ENCODE measurements at places on chromosomes 13 and 19.

- DNase-seq: no peak
Measured at GRCh38 chr19:18297308-18297707, 15.9 kb upstream of the JUND start.

- DNase-seq: no peak
Measured at GRCh38 chr19:33345163-33345562, 28.3 kb upstream of the CEBPG start.

DNA sequence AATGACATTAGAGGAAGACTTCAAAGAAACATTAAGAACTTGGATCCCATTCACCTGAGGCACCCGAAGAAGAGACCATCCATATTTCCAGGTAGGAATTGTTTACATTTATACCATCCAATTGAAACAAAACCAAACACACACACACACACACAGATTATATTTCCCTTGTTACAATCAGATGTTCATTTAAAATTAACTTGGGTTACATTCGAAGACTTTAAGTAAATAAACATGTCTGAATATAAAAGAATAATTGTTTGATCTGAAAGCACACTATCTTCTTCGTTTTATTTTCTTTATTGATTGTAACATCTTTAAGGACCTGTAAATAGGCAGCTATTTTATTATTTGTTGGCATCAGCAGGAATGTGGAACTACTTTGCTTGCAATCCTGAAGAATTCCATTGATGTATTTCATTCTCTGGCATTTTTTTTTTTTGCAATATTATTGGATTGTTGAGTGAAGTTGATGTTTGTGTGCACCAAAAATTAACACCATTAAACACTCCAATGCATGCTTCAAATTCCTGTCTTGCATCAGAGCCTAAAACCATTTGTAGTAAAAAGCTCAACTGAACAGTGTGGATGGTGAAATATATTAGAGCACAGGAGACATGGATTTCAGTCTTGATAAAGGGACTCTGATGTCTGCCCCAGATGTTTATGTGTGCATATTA is 85.3 kb upstream of the FRY start:
- DNase-seq: no peak

GRCh38 chr13:111319521-111319920 is 921 bp upstream of the TEX29 start:
- DNase-seq: no peak

DNA sequence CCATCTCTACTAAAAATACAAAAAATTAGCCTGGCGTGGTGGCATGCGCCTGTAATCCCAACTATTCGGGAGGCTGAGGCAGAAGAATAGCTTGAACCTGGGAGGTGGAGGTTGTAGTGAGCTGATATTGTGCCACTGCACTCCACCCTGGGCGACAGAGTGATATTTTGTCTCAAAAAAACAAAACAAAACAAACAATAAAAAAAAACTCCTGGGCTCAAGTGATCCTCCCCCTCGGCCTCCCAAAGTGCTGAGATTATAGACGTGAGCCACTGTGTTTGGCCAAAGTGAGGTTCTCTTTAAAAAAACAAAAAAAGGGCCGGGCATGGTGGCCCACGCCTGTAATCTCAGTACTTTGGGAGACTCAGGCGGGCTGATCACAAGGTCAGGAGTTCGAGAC is 3.8 kb upstream of the JUNB start:
- no peak for DNase-seq

DNA sequence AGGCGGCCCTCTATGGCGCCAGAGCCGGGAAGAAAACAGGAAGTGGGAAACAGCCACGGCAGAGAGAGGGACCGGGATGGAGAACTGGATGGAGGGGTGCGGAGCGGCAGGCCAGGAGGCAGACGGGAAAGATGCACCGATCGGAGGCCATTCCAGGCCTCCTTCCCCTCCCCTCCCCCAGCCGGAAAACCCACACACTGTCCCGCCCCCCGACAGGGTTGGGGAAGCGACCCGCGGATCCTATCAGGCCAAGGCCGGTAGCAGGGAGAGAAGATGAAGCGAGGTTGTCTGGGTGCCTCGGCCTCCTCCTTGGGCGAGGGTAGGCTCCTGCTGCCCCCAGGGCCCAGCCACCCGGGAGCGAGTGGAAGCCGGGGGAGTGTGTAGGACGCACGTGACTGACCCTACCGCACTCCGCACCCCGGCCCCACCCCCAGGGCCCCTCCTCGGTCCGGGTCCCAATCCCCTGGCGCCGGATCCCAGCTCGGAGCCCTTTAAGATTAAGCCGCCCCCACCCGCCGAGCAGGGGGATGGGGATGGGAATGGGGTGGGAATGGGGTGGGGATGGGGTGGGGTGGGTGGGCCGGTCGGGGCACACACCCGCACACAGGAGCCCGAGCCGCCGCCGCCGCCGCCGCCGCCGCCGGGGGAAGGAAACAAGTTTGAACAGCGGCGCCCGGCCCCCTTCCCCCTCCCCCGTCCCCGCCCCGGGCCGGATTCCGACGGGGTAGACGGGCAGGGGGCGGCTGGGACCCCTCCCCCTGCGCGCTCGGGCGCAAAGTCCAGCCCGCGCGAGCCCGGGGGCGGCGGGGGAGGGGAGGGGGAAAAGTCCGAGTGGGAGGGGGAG is 1.5 kb downstream of the ERF start:
- DNase-seq: peak; percentile 73

DNA sequence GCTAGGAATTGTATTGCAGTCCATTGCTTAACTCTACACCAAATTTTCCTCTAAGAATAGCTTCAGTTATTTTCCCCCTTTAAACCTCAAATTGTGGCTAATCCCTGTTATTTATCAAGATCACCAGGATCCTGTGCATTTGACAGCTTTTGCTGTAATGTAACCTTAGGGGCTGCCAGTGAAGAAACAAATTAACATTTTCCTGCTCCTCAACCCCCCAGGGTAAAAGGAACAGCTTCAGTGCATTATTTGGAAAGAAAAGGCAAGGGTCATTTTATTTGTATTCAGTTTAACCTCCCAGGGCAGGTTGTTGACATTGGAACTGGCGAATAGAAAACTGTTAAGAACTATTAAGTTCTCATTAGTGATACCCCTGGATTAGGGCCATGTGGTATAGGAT is 57.0 kb downstream of the PCDH20 start:
- DNase-seq: no peak

DNA sequence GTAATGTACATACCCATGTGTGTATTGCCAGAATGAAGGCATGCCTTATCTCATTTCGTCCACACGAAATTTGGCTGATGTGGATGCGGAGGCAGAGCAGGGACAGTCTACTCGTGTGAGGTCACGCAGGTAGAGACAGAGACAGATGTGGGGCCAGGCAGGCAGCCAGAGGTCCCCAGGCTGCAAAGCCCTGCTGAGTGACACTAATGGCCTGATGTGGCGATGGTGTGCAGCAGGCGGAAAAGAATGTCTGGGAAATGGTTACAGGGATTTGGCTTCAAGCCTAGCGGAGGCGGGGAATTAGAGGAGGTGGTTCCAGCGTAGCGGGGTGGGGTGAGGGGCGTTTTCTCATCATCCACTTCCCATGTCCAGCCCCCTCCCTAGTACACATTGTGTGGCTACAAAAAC is 4.2 kb upstream of the IZUMO2 start:
- peak; percentile 56 for DNase-seq

DNA sequence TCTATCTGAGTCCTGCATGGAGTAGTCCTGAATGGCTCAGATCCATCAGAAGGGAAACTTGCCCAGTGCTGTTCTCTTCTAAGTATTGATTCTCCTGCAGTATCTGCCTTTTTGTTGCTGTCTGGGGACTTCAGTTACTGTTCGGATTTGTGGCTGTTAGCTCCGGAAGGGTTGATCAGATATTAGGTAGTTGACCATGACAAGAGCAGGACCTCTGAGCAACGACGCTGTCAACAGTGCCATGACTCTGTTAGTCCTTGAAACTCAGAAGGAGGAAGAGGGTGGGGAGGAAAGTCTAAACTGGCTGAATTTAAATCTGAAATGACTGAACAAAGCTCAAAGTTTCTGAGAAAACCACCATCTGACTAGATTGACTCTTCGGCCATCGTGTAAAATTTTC is 42.2 kb downstream of the CCNE1 start:
- no peak for DNase-seq

DNA sequence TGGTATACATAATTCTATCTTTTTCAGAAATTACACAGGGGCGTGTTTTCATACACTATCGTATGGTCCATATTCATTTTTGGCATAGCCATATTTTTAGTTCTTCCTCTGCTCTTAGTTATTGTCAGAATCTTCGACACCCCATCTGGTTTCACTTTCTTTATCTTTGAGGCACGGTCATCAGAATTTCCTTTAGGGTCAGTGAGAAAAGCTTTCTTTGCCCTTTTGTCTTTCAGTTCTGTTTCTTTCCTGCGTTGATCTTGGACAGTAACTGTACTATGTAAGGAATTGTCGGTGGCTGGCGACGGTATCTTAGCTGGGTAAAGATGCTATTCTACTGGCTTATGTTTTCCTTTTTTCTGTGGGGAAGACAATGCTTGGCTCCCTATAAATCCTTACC is 10.6 kb upstream of the KIR2DL4 start:
- no peak for DNase-seq

- no peak for DNase-seq
Measured at GRCh38 chr19:6854758-6855157, 32.6 kb upstream of the ADGRE1 start.

DNA sequence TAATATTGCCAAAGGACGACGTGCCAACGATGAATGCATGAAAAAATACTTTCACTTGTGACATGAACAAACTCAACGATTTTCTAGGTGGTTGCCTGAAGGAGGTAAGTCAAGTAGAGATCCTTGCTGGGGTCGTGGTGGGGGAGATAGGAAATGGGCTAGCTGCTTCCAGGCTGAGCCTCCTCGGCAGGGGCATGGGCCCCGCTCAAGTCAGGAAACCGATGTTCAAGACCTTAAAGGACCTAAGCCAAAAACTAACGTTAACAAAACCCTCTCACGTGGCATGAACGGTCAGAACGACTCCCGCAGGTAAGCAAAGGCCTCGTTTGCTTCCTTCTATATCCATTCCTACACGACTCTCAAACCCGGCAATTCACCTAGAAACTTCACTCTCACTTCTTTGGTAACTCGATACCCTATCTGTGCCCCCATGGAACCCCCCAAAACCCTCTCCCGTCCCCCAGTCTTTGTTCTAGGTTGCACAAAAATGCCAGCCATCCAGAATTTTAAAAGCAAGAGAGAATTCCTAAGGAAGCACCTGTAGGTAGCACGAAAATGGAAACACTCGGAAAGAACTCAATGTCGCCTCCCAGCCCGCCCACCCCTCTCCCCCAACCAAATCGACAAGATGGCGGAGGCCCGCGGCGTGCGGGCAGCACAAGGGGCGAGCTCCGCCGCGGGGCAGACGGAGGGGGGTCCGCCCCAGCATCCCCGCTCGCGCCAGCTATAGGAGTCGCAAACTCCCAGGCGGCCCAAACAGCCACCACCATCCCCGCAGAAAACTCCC is 13.6 kb downstream of the ACP4 start:
- DNase-seq: no peak

- no peak for DNase-seq
Measured at GRCh38 chr19:35216016-35216832, 12.3 kb downstream of the FAM187B start.

GRCh38 chr19:32363175-32363574 is 17.8 kb downstream of the ZNF507 start:
- no peak for DNase-seq

DNA sequence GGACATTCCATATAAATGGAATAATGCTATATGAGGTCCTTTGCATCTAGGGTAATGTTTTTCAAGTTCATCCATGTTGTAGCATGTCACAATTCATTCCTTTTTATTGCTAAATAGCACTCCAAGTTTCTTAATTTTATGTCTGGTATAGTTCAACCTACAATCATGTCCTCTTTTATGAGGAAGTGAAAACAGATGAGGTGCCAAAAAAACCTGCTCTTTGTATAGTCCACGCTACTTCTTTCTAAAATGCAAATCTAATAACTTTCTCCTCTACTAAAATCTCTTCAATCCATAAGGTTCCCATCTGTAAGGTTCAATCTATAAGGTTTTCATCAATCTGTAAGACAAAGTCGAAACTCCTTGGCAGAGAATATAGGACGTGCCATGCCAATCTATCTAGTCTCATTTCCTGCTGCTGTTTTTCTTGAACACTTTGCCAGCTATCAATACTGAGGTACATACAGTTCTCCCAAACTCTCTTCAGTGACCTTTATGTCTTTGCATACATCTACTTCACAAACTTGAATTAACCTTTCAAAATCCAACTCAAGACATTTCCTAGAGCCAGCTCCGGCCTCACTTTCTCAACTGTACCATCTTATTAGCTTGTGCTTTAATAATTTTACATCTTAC is 33.7 kb downstream of the INTS6 start:
- DNase-seq: no peak

DNA sequence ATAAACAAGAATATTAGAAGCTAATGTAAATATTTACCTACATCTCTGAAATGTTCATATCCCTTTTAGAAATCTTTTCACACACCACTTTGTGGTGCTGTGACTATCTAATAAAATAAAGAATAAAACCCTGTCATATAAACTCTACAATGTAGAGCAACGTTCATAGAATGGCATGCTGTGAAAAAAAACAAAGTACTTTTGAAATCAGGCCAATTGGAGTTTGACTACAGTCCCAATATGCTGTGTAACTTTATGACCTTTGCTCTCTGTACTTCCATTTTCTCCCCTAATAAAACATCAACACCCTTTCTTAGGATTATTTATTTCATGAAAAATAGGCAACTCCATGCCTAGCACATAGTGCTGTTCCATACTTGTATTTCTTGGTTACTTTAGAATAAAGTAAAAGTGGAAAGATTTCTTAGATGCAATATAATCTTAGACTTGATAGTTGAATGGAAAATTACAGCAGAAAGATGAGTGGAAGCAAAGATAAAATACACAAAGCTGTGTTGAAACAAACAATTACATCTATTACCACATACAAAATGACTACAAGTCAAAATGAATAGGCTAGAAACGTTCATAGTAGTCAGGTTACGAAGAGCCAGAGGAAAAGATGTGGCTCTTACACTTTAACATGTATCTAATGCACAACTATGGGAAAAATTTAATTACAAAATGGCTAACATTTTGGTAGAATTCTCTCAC is 613.2 kb upstream of the SLITRK5 start:
- no peak for DNase-seq

DNA sequence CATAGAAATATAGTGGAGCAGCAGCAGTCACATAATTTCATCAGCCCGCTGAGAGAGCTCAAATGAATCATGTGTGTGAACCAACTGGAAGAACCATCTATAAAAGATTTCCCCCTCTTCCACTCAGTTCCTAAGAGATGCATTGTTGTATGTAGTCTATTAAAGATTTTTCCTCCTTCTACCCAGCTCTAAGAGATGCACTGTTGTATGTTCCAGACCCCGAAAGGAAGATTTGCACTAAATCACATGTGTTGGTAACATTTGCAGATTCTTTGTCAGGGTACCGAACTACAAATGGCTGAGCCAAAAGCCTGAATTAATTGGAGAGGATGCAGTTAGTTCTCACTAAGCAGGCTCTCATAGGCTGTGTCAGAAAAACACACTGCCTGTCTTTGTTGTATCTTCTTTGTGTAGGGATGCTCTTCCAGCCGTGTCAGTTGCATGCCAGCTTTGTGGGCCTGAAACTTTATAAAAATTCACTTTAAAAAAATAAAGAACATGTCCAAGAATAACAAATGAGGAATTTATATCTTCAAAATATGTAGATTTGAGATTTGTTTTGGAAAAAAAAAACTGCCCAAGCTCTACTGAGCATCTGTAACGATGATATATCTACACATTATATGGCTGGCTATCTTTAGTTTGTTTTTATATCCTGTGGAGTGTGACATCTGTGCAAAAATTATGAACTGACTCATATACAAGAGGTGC is 223.1 kb downstream of the MZT1 start:
- no peak for DNase-seq

- DNase-seq: no peak
Measured at GRCh38 chr19:48094129-48094854, 16.3 kb downstream of the PLA2G4C start.

- no peak for DNase-seq
Measured at GRCh38 chr13:45522571-45522970, 57.8 kb downstream of the COG3 start.
